ENCODE measurements at places on chromosomes 6 and 20.

- no peak for DNase-seq
Measured at GRCh38 chr6:17771609-17772008, 64.9 kb upstream of the NUP153 start.

DNA sequence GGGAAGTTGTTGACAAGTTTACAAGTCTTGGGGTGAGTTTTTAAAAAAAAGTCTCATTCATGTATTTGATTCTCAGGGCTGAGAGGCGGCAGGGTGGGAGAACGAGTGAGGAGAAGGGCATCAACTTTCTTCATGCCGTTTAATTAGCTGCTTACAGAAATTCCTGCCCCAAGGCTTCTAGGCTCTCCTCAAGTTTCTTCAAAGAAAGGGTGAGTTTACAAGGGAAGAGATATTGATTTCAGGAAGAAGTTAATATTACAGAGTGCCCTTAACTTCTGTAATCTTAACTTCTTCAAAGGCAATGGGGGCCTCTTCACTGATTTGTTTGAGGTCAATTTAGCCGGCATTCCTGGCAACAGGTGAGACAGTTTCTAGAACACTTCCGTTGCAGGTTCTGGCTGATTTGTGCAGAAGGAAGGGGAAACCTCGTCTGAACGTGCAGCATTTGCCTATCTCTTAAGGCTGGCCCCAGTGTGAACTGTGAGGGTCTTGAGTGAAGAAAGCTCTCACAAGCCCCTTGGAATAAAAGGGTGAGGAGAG lies 3.4 kb upstream of the COL12A1 start:
- no peak for DNase-seq

DNA sequence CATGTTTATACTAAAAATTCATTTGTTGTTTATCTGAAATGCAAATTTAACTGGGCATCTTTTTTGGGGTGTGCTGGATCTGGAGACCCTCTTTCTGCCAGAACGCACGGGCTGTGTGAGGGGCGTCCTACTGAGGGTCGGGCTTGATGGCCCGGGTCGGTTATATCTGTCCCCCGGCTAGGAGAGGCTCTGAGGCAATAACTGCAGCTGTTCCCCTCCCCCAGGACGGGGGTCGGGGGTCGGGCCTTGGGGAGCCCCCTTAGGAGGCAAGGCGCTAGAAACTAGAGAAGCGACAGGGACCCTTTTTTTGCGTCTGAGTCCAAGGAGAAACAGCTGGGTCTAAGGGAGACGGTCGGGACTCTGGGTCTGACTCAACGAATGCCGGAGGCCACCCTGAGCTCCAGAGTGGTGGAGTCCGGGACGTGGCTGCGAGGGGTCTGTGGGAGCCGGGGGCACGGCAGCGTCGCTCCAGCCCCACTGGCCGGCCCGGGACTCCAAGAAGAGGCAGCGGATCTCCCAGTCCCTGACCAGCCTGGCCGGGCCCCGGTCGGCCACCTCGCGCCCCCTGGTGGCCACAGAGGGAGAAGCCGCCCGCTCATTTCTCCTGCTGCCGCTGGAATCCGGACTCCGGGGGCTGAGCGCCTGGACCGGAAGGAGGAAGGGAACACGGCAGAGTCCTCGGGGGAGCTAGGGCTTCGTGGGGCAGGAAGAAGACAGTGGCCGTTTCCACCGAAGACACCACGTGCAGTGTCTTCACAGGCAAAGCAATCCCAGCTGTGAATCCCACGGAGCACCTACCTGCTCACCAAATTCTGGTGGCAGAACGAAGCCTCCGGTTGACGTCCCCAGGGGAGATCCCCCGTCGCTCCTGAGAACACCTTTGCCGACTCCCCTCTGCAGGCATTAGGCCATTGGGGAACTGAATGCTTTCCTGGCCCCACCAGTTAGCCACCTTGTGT lies 24.0 kb upstream of the SCML4 start:
- peak; percentile 80 for DNase-seq

DNA sequence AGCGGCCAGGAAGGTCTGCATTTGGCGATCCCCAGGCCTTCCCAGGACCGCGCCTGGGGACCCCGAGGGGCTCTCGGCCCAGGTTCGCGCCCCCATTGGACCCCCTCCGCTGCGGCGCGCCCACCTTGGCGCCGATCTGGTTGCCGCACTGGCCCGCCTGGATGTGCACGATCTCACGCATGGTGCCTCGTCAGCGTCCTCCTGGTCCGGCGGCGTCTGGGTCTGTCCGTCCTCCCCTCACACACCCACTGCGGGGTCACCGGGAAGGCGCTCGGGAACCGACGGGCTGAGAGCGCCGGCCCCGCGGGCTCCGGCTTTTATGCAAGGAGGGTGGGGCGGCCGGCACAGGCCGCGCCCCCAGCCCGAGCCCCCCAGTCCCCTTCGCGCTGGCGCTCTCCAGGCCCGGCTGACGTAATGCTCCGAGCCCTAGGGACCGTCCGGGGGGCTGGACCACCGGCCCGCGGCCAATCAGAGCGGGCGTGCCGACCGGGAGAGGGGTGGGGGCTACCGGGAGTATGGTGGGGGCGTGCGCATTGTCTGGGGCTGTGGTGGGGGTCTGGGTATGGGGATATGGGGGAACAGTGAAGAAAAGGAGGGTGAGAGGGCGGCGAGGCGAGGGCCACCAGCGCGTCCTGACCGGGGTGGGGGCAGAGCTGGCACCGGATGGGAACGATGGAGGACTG lies at the start of gene TUBB2B:
TUBB2B (minus strand) TSS at position 291 of the 683 bp plus-strand sequence; CDS start at position 181, 110 bp downstream.
- DNase-seq, result no peak

DNA sequence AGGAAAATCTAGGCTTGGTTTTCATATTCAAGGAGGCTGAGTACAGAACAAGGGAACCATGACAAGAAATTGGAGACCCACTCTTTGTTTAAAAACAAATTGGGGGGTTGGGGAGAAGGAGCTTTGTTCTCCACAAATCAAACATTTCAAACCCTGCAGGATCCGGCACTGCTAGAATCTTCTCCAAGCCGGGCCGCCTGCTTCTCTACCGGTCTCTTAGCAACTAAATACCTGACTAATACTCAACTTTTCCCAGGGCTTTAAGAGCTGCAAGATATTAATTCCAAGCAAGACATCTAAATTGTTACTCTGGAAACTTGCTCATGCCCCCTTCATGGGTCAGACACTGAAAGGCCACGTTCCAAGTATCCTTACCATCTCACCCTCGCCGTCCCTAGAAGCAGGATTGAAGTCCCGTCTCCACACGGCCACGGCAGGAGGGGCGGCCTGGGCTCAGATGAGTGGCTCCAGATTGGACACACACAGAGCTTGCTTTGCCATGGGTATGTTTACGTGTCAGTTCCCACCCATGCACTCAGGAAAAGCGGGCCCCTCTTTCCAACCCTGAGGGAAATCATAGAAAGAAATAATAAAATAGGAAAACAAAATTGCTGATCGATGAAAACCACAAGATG lies 126.4 kb upstream of the CDH4 start:
- DNase-seq, result no peak

DNA sequence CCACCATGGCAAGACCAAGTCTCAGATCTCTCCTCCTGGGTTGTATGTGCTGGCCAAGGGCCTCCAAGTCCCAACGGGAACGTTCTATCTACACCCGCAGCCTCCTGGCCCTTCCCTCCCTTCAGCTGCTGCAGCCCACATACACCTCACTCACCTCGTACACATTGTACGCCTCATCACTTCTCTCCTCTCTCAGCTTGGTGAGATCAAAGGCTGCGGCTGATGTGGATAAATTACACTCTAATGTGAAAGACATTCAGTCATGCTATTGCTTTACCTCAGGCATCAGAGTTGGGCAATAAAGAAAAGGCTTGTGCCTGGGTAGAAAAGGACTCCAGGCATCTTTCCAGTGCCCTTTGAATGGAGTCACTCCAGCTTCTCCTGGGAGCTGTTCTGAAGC lies 135.3 kb upstream of the FOXQ1 start:
- DNase-seq, result no peak

DNA sequence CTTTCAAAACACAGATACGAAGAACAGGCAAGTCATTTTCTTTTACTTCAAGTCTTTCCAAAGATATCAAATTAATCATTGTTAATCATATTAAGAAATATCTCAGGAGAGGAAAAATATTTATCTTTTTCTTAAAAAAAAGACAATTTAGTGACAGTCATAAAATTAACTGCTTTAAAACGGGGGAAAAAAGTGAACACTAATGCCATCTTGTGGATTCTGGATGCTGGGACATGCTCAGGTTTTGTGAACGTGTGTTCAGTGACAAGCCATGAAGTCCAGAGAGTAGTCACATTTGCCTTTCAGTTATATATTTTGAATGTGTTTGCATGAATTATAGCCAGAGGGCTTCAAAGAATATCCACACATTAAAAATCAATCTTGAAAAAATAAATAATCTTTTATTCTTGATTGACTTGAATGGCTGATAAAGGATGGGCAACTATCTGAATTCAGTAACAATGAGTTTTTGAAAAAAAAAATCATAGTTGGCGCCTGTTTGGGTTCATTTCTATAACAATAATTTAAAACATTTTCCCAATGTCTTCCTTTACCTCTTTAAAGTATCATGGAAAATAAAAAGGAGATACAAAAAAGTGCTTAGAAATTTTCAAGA lies 74.7 kb upstream of the NOX3 start:
- peak; percentile 8 for DNase-seq

- DNase-seq, result no peak
Measured at GRCh38 chr6:87918461-87918941, 129.1 kb upstream of the SPACA1 start.

GRCh38 chr20:10280018-10280908 lies 61.6 kb downstream of the SNAP25 start:
- DNase-seq, result no peak
